ENCODE measurements at places on chromosomes 7 and 10.
A peak's percentile ranks its signal among the peaks of the same experiment; 100 is the strongest.

DNA sequence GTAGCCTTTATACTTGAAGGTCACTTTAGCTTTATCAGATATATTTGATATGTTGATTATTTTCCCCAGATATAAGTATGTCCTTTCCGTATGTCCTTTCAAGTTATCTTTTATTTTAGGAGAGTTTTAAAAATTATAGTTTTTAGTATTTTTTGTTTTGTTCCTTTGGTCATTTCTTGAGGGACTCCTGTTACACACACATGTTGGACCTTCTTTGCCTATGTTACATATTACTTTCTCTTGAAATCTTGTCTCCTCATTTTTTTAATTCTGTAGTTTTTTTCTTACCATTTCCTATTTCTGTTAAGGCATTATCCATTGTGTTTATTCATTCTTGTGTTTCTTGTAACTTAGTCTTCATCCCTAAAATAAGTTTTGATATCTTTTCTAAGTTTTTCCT, 23.9 kb downstream of the GLCCI1 start:
- DNase-seq: no peak

- DNase-seq: no peak
Measured at GRCh38 chr7:105787793-105788192, 88.6 kb downstream of the ATXN7L1 start.

- DNase-seq: no peak
Measured at GRCh38 chr10:73519336-73519735, 23.5 kb upstream of the PPP3CB start.

DNA sequence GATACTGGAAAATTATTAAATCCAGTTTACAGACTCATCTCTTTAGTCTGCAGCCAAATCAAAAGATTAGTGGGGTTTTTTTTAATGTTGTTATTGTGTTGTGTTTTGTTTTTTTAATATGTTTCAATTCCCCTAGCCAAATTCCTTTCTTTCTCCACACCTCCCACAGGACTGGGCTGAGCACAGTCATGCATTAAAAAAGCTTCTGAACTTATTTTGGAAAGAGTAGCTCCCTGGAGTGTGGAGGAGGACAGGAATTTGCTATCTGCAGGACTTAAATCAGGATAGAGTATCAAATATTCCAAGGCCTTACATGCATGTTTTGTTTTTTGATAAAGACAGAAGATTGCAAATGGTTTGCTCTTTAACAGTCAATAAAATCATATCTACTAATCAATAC, 90.7 kb downstream of the GNAI1 start:
- DNase-seq: no peak

GRCh38 chr10:101123085-101123814, 7.8 kb upstream of the TLX1 start:
- no peak for DNase-seq

DNA sequence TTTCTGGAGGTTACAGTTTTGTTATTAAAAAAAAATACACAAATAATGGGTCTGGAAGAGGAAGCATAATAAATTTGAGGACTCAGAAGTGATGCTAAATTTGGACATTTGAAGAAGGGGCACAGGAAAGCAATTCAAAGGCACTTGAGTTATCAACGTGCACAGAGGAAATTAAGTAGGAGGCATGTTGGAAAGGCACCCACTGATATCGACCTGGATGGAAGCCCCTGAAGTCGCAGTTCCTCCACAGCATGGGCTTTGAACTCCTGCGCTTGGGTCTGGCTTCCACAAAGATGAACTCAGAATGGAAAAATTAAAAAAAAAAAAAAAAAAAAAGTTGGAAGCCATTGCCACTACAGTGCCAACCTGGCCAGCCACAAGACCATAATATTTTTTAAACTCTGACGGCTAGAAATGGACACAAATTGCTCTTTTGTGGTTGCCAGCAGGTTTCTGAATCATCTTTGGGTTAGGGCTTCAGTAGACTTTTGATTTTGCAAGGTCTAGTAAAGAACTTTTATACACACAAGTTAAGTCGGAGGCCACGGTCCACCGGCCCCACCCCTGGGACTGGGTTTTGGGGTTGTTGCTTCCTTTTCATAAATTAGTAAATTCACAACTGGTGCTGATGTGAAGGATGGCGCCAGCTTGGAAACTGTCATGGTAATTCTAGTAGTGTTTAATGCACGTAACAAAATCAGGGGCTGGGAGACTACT, 21.6 kb downstream of the JCAD start:
- no peak for DNase-seq

DNA sequence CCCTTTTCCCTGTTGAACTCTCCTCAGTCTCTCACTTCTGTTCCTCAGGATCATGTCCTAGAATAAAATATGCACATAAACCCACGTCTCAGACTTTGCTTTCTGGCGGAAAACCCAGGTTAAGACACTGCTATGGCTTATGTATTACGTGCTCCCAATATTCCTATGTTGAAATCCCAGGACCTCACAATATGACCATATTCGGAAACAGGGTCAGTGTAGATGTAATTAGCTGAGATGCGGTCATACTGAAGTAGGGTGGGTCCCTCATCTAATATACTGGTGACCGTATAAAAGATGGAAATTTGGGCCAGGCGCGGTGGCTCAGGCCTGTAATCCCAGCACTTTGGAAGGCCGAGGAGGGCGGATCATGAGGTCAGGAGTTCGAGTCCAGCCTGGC, 59.9 kb downstream of the KIAA1549 start:
- DNase-seq: no peak

DNA sequence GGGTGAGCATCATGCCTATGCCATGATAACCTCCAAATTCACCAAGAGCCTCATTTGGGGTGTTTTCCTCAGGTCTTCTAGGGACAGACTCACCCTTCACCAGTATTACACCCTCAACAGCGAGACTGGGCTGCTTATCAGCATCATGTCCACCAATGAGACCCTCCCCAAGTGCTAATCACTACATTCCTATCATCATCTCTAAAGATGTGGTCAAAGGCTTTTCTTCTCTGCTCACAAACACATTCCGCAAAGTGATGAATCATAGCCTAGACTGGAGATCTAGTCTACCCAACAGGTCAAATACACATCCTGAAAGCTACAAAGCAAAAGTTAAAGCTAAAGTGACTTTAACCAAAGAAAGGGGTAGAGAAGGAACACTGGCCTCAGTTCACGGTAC, 75.3 kb upstream of the C7orf33 start:
- DNase-seq: no peak

DNA sequence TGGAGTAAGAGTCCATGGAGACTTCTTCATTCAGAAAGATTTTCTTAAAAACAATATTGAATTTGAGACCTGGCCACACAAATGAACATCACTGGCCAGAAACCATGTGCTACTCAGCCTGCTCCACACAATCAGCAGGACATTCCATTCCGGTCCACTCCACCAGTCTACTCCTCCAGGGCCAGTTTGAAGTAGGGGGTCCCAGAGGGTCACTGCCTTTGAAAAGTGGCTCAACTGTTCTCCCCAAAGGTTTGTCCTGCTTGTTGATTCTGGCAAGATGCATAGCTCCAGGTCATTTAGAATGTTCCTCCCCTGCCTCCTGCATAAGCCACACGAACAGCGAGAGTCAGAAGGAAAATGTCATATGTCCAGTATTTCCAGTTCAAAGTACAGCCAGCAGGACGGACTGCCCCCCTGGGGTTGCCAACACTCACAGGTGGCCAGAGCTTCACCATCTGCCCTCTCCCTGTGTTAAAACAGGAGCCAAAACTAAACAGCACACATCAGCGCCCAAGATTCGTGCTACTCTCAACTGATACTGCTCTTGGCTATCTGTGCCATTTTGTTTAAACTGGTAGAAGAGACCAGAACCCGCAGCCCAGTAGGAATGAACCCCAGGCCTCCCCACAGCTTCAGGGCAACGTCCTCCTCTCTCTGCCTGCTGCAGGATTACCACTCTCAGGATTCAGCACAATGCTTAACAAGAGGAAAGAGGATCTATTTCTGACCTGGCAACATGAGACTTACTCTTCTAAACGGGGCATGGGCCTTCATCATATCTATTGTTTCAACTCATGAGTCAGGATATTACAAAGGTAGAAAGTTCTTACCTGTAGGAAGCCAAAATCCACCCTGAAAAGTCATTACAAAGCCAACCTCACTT, 11.3 kb downstream of the GRB10 start:
- DNase-seq: no peak

GRCh38 chr10:112115781-112116385, 67.7 kb downstream of the GPAM start:
- DNase-seq: peak; percentile 33

- no peak for DNase-seq
Measured at GRCh38 chr7:93119191-93119905, 1.6 kb upstream of the SAMD9 start.

DNA sequence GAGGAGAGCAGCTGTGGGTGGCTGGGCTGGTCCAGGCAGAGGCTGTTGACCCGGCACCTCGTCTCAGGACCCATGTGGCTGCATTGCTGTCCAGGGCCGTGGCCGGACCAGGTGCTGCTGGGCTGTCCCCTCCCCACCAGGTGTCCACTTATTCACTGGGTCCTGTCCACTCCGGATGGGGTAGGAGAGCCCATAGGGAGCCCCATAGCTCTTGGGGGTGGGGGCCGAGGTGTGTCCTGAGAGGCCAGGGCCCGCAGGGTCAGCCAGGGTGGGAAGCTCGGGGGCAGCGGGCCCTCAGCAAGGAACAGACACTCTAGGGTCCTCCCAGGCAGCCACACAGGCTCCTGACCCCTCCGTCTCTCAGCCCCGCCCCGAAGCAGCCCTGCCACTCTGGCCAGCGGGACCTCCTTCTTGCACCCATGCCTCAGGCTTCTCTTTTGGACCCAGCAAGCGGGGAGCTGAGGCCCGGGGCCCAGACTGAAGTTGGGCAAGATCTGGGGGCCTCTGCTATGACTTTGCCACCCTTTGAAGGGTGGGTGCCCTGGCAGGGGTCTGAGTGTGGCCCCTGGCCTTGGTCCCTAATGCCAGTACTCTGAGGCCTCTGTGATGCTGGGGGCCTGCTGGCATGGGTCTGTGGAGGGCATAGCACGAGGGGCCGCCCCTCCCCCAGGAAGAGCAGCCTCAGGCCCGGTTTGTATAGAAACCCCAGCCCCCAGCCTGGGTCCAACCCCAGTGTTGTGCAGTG, 86.4 kb downstream of the NKX6-2 start:
- peak; percentile 1 for DNase-seq

- DNase-seq: no peak
Measured at GRCh38 chr7:112940314-112940732, 146.3 kb downstream of the GPR85 start.

GRCh38 chr10:132708936-132709335, 77.0 kb downstream of the NKX6-2 start:
- no peak for DNase-seq

DNA sequence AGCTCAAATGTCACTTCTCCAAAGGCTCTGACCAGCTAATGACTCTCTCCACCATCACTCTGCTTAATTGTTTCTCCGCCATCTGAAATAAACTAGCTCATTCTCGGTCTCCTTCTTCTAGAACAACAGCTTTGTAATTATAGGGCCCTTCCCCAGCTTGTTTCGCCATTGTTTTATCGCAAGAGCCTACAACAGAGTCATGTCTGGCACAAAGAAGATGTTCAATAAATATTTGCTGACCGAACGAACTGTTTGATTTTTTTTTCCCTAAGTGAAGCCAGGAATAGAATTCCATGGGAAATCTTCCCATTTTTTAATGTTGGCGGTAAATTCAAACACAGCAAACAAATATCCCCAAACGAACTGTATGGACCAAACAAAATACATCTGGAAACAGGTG, 63.8 kb upstream of the NMT2 start:
- no peak for DNase-seq

DNA sequence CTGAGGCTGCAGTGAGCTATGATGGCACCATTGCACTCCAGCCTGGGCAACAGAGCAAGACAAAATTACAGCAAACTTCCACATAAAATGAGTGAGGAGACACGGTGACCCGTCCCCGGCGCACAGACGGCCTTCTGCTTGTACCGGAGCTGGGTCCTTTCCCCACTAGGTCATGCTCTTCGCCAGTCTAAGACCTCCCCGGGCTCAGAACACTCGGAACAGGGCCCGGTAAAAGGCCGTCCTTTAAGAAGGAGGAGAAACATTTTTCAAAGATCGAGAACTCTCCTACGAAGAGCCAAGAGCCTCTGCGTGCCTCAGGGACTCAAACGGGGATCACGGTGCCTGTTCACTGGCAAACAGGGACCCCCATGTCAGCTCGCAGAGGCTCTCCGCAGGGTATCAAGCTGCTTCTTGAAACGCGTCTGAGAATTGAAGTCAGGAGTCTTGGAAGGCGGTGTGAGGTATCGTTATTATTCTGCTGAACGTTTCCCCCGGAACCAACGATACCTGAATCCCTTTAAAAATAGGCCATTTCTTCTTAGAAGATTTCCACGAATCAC, 9.0 kb downstream of the CARD11 start:
- no peak for DNase-seq

DNA sequence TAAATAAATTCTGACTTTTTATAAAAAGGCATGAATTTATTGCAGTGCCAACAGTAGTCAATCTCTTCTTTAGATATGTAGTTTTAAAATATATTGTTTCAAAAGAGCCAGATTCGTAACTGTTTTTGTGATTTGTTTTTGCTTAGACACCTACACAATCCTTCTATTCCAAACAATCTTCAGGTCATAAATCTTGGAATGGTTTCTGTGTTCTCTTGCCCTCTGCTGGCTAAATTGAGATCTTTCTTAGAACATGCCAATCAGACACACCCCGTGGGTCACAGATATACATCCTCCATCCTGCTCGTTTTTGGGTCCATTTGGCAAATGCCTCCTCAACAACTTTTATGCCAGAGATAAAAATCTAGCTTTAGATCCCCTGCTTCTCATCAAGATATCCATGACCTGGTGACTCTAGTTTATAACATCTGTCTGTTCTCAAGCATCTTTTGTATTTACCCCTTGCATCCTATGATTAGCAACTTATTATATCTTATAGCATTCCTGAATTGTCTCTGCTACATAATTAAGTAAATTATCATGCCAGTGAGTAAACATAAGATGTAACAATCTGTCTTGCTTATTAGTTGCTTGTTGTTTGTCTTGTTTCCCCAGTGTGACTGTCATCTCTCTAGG, 35.3 kb upstream of the IFRD1 start:
- peak; percentile 59 for DNase-seq

GRCh38 chr10:94427166-94427565, 24.8 kb downstream of the TBC1D12 start:
- no peak for DNase-seq

GRCh38 chr10:86718556-86718955, 37.9 kb upstream of the BMPR1A start:
- no peak for DNase-seq

GRCh38 chr10:90930971-90931871, 10.3 kb upstream of the ANKRD1 start:
- no peak for DNase-seq

DNA sequence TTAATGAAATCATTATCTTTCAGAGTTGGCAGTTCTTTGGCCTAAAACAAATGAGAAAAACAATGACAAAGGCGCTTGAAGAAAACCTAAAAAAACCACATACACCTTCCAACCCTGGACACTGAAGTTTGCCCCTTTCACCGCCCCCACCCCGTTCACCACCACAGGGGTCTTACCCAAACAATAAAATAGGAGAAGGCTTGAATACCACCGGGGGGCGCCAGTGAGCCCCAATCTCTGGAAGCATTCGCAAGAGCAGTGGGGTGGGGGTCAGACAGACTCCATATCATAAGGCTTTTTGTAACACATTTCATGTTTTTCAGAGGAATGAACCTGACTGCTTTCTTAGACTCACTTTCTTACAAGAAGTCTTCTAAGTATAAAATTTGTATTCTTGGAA, 163.6 kb downstream of the PIP4K2A start:
- DNase-seq: peak; percentile 34

- no peak for DNase-seq
Measured at GRCh38 chr10:60739558-60739957, 38.7 kb upstream of the CDK1 start.

Data from Ammon's horn (tissue), 1 donor.